ENCODE measurements at places on chromosomes 11 and 22.

GRCh38 chr11:13495929-13496328 lies at the start of gene PTH:
Gene PTH, minus strand, starts transcription at chr11:13495997. Its CDS starts 3,142 bp downstream, at chr11:13492855.
- DNase-seq = no peak

GRCh38 chr11:14029971-14030920 lies 67.7 kb downstream of the SPON1 start:
- peak; percentile 73 for DNase-seq

GRCh38 chr11:19756675-19757475 lies 44.2 kb downstream of the NAV2 start:
- no peak for DNase-seq

GRCh38 chr11:64305691-64306562 lies 603 bp downstream of the ESRRA start:
- no peak for DNase-seq

- DNase-seq = no peak
These were observed 6.1 kb upstream of the ASCL3 start for GRCh38 chr11:8948886-8949285.

DNA sequence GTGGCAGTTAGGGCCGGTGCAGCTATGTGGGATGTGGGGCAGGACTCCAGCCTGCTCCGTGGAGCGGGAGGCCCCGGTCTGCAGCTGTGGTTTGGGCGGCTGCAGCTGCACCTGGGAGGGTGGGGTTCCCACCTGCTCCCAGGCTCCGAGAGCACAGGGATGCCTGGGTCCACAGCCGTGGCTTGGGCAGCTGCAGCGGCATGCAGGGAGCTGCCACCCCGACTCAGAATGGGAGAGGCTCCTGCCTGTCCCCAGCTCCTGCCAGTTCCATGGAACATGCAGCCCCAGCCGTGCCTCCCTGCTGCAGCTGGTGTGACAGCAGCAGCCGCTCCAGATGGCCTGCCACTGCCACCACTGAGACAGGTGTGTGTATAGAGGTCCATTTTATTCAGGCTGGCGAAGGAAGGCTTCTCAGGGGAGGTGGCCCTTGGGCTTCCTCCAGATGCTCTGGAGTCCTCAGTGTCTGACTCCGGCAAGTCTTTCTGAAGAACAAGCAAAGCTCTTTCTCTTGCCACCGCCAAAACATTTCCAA lies 21.8 kb upstream of the UPK3A start:
- no peak for DNase-seq

DNA sequence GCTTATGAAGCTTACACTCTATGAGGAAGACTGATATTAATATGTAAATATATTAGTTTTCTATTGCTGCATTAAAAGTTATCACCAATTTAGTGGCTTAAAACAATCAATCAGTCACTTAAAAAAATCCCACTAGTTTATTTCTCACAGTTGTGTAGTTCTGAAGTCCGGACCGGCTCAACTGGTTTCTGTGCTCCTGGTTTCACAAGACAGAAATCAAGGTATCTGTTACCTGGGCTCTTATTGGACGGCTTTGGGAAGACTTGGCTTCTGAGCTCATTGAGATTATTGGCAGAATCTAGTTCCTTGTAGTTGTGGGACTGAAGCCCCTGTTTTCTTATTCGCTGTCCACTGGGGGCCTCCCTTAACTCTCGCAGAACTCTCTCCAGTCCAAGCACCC lies 343.0 kb downstream of the RAB38 start:
- DNase-seq = no peak
